ENCODE measurements at places on chromosomes 2 and 18.

GRCh38 chr2:160042054-160042453 is 20.4 kb downstream of the PLA2R1 start:
- no peak for DNase-seq

DNA sequence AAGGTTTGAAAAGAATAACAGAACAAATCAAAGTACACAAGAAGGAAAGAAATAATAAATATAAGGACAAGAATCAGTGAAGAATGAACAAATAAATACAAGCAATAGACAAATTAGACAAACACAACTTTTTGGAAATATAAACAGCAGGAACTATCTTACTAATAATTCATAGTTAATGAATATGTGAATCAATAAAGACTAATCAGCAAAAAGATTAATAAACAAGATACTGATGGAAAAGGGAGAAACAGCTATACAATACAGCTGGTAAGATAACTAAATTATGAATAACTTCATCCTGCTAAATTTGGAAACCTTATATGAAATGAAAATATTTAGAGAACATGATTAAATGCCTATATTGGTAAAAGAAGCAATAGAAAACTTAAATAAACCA is 193.6 kb upstream of the SPRED2 start:
- no peak for DNase-seq

DNA sequence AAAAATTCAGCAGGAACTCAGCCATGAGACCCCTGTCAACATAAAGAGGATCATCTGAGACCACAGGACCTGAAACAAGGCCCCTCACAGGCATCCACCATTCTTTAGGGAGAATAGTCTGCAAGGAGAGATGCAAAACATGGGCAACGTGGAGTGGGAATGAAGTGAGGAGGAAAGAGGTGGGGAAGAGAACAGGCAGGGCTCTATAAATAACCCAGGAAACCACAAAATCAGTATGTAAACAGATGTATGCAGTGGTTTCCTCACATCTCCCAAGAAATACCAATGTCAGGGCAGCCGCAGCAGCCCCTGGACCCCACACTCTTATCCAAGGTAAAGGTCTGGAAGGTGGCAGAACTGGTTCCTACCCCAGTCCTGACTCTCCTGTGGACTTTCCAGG is 168.5 kb downstream of the EN1 start:
- DNase-seq, result no peak

- no peak for DNase-seq
These were observed 84.2 kb downstream of the TTC27 start for GRCh38 chr2:32711908-32712501.

DNA sequence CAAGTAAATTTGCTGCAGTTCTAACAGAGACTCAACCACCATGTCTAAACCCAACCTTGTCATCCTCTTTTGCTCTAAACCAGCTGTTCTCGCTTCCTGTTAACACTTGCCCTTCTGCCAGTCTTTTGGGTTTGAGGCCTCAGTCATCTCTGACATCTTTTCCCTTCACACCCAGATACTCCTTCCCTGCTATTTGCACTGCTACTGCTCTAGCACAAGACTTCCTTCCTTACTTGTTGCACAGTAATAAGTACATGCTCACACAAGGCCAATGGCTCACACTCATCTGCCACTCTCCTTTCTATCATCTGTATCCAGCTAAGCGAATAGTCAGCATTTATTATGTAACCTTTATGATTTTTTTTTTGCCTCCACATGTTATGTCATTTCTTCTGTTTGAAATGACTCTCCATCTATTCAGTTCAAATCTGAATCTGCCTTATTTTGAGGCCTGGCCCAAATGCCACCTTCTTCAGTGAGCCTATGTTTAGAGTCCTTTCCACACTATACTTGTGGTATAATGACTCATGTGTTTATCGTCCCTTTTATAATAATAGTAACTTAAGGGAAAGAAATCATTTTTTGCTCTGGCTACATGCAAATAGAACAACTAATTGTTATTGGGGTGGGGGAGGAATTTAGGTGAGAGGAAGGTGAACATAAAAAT is 22.5 kb upstream of the CDKL4 start:
- peak; percentile 49 for DNase-seq

DNA sequence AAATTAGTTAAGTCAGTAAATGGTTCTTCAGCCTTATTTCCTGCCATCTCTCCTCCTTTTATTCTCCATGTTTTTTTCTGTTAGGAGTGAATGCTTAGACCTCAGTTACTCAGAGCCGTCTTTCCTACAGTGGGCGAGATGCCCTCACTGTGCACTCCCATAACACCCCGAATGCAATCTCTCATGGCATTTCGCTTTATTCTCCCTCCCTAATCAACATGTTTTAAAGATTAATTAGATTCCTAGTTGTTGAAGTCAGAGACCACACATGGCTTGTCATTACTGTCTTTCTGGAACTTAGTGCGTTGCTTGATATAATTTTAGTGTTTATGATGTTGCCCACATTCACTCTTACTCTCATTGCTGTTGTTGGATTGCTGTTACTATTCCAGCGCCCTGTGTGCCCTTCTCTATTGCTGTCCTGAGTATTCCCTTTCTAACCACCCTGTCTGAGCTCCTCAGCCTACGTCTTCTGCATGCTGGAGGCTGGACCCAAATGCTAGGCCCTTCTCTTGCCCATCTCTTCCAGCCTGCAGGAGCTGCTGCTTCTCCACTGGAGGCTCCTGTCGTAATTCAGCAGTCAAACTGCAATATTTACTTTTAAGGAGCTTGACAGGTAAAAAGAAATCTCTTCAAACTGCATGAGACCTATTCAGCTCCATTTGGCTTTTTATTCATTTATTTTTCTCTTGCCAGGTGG is 99.3 kb downstream of the MAP2 start:
- DNase-seq, result no peak

- DNase-seq, result no peak
These were observed 32.2 kb upstream of the ZFP36L2 start for GRCh38 chr2:43258547-43259156.

GRCh38 chr2:233404222-233404621 is 49.9 kb downstream of the DGKD start:
- DNase-seq, result no peak

DNA sequence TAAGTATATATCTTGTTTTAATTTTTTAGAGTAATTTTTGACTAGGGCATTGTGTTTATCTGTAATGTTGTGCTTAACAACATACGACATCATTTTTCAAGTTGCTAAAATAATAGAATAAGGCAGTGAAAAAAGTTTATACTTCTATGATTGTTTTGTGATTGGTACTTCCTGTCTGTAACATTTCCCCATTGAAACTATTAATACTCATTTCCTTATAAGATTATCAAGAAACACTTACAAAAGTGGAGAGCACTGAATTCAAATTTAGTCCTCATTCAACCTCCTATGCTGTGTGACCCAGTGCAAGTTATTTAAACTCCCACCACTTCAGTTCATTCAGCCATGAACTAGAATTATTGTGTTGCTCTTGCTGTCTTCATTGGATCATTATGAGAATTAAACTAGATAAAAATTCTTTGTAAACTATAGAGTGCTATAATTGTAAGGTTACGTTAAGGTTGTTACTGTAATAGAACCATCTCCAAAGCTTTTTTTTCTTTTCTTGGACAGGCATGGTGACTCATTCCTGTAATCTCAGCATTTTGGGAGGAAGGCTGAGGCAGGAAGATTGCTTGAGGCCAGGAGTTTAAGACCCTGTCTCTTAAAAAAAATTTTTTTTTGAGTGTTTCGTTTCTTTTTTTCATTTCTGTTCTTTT is 2.8 kb downstream of the ETAA1 start:
- peak; percentile 37 for DNase-seq

- peak; percentile 71 for DNase-seq
These were observed 310.9 kb downstream of the PRKCE start for GRCh38 chr2:45962177-45962921.

GRCh38 chr2:30266051-30266621 is 34.8 kb downstream of the LBH start:
- DNase-seq, result peak; percentile 29

GRCh38 chr18:28854964-28855363 is 678.0 kb upstream of the CDH2 start:
- DNase-seq, result peak; percentile 46

DNA sequence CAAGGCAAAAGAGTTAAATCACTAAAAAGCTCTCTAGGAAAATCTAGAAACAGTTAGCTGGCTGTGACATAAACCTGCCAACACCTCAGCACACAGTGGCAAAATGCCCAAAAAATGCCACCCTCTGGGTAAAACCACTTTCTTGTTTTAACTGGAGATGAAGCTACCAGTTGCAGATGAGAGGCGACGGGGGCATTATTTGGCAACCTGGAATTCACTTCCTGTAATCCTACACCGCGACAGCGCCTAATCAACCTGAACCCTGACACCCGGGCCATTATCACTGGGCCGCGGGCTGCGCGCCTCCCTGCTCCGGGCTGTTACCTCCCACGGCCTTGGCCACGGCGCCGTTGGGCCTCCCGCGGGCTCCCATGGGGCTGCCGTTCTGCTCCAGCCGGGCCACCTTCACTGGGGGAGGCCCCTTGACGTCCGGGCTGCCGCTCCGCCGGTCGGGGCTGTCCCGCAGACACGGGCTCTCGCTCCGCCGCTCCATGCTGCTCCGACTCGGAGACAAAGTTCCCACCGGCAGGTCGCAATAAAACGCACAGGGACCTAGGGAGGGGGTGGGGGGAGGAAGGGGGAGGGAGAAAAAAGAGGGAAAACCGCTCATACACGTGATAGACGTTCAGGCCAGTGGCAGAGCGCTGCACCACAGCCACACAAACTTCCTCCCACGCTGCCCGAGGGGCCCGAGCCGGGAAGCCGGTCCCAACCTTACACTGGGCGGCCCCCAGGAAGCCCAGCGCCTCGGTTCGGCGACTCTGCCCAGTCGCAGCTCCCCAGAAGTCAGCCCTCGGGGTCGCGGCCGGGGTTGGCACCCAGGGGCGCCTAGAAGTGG is 2.0 kb downstream of the SATB2 start:
- DNase-seq, result peak; percentile 45

- no peak for DNase-seq
These were observed 95.1 kb upstream of the SALL3 start for GRCh38 chr18:78884502-78884901.

DNA sequence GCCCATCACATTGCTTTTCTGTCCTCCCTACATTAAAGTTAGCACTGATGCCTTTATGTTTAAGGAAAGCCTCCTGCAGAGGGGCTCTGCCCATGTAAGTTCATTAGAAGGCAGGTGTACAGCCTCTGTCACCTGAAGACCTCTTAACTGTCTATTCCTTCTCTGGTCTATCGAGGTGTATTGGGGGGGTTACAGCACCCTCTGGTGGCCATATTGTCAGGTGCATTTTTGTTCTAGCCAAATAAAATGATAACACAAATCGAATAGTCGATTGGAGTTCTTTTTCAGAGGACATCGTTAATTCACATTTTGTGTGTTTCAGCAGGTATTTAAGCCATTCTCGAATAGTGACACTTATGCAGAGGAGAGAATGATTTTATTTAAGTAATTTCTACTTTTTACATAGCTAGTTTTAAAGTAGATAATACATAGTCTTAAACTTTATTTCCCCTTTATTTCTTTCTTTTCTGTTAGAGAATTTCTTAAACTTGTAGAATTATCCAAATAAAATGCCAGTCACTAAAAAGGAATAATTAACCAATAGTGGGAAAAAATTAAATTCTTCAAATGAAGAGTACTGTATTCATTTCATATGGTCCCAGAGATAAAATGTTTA is 136.8 kb downstream of the NEDD4L start:
- peak; percentile 67 for DNase-seq

- DNase-seq, result no peak
These were observed 1112.3 kb upstream of the FANCL start for GRCh38 chr2:59353306-59353921.

GRCh38 chr18:75253043-75253442 is 42.4 kb downstream of the TSHZ1 start:
- DNase-seq, result no peak

GRCh38 chr2:207244971-207245925 is 79.5 kb upstream of the KLF7 start:
- DNase-seq, result no peak

GRCh38 chr2:215419769-215420470 is 15.9 kb downstream of the FN1 start:
- DNase-seq, result no peak

GRCh38 chr2:129923265-129924091 is 56.0 kb upstream of the RAB6C start:
- DNase-seq, result no peak

- DNase-seq, result no peak
These were observed 66.5 kb downstream of the LNPK start for GRCh38 chr2:175935289-175936181.

DNA sequence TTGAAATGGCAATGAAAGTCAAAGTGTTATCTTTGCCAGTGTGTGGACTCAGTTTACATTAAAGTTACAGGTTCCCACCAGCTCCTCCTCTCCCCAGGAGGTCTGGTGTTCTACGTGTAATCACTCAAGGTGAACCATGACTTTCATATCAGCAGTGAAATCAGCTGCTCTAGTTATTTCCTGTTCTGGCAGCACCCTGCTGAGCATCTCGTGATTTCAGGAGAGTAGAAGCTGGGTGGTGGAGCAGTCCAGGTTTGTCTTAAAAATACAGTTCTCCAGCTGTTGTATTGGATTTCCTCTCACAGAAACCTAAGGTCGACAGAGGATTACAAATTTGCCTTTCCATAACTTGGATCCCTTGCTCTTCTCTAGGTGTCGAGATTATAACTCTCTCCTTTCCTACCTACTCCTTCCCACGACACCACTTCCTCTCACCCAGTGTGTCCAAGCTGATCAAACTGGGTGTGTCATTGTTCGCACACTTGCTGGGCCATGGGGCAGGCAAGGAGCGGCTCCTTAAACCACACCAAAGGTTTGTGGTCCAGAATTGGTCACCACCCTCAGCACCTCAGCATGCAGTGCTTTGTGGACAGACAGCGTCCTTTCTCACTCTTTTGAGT is 13.0 kb upstream of the ARHGAP25 start:
- no peak for DNase-seq

DNA sequence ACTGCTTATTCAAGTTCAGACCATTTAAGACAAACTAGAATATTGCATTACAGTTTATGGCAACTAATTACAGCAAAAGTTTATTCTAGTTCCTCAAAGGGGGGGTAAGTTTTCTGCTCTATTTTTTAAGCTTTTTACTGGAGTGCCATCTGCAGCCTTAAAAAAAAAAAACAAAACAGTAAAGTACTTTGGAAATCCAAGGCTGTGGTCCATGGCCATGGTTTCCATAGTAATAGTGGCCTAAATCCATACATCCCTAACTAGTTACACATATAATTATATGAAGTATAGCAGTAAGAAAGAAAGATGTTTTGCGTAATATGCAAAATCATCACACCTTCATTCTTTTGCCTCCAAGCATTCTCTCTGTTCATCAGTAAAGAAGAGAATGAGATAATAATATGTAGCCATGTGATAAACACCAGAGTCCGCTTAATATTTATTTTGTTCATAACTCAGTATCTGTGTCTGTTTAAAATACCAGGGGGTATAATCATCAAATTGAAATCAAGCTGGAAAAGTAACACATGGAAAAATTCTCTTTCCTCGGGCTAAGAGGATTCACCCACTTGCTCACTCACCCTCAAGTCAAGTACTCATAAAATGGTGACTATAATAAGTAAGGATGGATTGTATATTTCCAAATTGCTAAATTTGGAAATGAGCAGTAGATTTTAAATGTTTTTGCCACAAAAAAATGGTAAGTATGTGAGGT is 301.1 kb upstream of the RND3 start:
- DNase-seq, result no peak

Data from myocyte (in vitro differentiated cells).